ENCODE measurements at places on chromosomes 3 and 15.

GRCh38 chr15:98070137-98070536, 109.6 kb downstream of the ARRDC4 start:
- DNase-seq, result no peak

GRCh38 chr3:19543212-19543841, 390.7 kb downstream of the EFHB start:
- peak; percentile 60 for DNase-seq

GRCh38 chr3:71989165-71989564, 204.2 kb upstream of the PROK2 start:
- no peak for DNase-seq

DNA sequence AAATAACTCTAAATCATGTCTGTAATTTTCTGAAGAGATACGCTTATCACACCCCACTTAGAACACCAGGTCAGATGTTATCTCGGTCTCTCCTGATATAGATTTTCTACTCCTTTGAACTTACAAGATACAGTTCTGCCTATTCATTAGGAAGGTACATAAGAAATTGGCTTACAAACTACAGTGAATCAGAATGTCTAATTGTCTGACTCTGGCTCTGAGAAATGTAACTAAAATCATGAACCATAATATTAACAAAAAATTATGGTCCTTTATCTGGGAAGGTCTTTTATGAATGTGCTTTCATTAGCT, 235.2 kb downstream of the SUCLG2 start:
- no peak for DNase-seq

- no peak for DNase-seq
Measured at GRCh38 chr3:158121295-158121694, 11.4 kb downstream of the RSRC1 start.

DNA sequence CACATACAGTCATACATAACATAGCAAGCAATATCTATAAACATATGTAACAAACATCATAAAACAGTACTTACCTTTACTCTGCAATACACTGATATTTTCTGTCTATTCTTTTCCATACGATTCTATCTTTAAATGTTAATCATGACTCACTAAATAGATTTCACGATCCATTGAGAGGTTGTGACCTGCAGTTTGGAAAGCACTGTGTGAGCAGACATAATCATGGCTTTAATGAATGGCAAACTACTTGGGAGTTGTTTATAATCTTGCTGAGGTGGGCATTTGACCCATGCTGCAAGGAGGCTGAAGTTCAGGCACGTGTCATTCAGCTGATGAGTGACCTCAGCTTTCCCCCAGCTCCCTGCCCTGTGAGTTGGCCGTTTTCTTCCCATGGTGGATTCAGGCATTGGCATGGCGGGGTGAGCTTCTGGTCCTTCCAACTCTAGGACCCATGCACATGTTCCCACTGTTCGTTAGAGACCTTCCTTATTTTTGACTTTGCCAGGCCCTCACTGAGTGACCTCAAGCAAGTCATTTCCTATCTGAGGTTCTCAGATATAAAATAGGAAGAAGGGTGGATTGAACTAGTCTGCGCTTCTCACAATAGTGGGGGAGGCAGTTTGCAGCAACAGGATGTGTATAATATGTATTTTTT, 41.7 kb downstream of the PAQR5 start:
- peak; percentile 2 for DNase-seq

DNA sequence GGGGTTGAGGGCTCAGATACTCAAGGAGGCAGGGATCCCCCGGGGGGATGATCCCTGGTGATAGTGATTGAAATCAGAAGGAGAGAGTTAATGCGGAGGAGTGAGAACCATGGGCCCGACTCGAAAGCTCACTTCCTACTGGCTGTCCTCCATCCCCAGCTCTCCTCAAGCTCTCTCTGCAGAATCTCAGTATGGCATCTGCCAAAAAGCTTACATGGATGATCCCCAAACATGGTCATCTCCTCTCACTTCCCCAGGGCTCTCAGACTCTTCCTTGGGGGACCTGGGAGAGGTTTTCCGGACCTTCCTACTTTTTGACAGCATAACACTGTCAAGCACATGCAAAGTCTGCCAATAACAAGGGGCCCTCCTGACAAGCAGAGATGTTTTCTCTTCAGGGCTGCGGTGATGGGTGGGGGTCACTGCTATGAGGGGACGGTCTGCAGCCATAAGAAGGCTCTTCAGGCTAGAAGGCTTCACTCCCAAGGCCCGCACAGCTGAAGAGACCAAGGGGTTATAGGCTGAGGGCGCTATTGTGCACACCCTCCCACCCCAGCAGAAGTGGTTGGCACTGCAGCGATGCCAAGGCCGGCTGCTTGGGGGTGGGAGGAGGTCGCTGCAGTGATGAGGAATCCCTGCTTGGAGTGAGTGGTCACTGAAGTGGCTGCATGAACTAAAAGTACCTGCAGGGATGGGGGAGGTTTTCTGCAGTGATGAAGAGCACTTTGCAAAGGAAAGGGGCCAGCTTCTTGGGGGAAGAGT, 828 bp upstream of the VWA5B2 start:
- no peak for DNase-seq

DNA sequence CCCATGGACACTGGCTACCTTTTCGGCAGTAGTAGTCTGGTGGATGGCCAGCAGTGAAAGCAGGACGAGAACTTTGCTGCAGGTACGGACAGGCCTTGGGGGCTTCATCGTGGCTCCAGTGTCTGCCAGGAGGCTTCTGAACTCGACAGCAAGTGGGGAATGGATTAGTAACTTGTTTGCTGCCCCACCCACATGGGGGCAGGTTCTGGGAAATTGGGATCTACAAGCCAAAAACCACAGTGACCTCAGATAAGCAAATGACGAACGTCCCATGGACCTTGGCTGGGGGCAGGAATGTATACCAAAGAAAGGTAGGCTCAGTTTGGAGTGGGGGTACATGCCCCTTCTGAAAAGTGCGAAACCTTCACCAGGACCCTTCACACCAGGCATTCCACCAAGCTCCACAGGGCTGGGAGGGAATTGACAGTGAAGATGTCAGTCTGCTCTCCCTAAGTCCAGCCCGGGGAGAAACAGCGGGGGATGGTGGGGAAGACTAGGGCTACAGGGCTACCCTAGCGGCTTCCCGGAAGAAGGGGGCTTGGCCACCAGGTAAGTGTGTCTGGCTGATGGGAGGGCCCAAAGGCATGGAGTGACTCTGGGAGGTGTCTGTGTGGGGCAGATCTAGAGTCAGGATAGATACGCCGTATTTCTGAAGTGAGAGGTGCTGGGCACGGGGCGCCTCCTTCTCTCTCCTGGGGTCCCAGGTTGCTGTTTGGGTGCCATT, at the start of gene ITIH4:
ITIH4 (minus strand) TSS at position 138 of the 724 bp plus-strand sequence; CDS start at position 108, 30 bp downstream.
- DNase-seq, result peak; percentile 67

GRCh38 chr3:66949898-66950297, 48.2 kb upstream of the KBTBD8 start:
- DNase-seq, result no peak

DNA sequence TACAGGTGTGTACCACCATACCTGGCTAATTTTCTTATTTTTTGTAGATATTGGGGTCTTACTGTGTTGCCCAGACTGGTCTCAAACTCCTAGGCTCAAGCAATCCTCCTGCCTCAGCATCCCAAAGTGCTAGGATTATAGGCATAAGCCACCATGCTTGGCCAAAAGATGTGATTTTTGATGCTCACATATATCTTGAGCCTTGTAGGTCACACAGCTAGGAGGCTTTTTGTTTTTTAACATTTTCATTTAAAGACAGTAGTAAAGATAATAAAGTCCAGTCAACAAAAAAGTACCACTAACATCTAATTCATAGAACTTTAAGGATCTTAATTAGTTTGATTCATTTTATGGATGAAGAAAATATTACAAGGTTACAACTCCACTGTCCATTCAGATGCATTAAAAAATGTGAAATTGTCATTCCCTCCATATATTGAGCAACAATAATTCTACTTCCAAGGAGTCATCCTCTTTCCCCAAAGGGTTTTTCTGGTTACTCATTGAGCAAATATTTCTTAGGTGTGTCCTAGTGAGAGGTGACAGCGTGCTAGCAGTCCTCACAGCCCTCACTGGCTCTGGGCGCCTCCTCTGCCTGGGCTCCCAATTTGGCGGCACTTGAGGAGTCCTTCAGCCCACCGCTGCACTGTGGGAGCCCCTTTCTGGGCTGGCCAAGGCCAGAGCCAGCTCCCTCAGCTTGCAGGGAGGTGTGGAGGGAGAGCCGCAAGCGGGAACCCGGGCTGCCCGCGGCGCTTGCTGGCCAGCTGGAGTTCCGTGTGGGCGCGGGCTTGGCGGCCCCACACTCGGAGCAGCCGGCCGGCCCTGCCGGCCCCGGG, 8.3 kb upstream of the TASOR start:
- DNase-seq, result no peak

GRCh38 chr15:69093127-69093526, 67.3 kb upstream of the GLCE start:
- peak; percentile 47 for DNase-seq

GRCh38 chr3:47347217-47347801, 33.5 kb upstream of the PTPN23 start:
- DNase-seq, result peak; percentile 96

- no peak for DNase-seq
Measured at GRCh38 chr15:72958634-72959033, 93.6 kb upstream of the NEO1 start.

GRCh38 chr15:28890711-28891495, 5.1 kb downstream of the APBA2 start:
- DNase-seq, result no peak

DNA sequence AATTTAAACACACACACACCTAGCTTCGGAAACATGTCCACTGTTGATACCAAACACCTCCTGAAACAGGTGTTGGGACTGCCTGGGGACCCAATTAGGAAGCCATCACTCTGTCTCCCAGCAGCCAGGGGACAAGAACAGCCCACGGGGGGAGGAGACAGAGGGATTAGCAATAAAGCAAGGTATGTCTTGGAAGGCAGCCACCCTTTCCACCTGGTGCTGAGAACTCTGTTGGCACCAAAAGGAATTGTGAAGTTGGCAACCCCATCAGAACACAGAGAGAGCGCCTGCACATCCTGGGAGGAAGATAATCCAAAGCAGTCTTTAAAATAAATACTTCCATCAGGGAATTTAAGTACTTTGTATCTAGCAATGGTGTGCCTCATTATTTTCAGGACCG, 111.0 kb downstream of the ADAMTS17 start:
- DNase-seq, result no peak

DNA sequence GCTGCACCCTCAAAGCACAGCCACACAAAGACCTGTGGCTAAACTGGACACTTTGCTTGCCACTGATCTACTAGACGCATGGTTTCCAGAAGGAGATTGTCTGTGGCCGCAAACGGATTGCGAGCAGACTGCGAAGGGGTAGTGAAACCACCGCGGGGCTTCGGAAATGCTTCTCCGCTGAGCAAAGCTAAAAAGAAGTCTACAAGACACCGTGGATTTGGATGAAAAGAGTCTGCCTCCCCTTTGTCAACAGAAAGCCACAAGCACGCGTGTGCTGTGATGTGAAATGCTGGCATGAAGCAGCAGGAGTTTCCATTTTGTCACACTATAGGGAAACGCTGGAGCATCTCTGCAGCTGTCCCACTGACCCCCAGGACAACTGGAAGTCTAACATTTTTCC, 63.0 kb downstream of the TMEM44 start:
- DNase-seq, result no peak

DNA sequence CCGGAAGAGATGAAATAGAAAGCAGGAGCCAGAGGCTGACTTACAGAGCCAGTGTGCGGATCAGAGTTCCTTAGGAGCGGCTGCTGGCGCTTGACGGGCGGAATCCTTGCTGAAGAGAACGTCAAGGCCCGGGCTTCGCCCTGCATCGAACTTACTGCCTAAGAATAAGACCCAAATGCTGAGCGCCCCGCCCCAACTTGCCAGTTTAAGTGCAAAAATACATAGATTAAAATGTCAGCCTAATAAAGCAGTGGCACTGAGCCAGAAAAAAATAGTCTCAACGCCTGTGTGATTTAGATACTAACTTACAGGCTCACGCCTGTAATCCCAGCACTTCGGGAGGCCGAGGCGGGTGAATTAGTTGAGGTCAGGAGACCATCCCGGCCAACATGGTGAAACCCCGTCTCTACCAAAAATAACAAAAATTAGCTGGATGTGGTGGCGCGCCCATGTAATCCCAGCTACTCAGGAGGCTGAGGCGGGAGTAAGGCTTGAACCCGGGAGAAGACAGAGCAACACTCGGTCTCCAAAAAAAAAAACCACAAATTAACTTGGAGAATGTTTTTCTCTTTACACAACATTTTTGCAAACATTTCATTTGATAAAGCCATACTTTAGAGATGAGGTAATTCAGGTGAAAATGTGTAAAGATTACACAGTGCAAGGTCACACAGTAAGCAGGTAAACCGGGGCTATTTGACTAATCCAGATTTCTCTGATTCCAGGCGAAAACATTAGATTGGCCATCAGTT, 1.2 kb upstream of the UBP1 start:
- DNase-seq, result no peak

GRCh38 chr15:35181538-35181937, 96.4 kb upstream of the NANOGP8 start:
- peak; percentile 36 for DNase-seq

DNA sequence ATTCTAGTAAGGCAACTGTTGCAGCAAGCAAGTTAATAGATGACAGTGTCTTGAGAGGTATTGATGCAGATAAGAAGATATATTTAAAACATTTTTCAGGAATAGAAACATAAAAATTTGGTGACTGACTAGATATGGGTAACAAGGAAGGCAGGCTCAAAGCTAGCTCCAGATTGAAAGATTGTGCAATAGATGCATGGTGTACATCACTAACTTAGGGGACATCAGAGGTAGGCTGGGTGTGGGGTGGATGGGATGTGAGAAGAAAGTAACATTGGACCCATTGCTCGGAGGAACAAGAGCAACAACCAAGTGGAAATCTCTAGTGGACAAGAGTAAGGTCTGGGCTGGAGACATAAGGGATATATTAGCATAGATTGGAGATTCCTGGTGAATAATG, 306.9 kb downstream of the MCTP2 start:
- no peak for DNase-seq

DNA sequence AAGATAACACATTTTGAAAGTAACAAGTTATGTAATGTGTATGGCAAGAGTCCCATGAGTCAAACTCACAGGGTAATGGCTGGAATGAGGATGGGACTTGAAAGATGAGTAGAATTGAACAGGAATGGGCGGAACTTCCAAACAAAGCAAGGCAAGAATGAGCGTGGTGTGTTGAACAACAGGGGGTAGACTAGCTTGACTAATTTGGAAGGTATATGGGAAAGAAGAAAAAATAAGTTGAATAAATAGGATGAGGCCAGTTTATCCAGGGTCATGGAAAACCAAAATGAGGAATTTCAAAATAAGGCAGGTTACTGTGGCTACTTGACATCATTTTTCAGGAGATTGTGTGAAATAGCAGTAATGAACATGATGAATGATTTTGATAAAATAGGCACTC, 2.5 kb upstream of the DPH6 start:
- DNase-seq, result no peak

GRCh38 chr3:53069422-53070068, 23.7 kb upstream of the SFMBT1 start:
- DNase-seq, result no peak

DNA sequence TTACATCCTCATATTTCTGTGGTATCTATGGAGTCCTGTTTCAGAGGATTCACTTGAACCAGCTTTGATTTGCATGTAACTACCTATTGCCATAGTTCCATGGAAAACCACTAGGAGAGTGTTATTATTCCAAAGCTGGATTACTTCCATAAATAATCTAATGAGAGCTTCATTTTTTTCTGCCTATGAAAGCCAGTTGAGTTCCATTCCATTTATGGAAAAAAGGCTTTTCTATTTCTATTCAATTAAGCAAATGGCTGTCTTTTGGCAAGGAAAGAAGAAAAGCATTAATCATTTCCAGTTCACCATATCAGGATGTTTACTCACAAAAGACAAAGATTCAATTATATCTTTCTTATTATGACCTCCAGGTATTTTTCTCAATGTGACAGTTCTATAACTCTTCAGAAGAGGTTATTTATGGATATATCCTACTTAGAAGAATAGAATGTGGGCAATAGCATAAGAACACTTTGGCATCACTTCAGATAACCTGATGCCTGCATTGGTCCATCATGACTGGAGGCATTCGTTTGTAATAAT, 259.9 kb upstream of the ZPLD1 start:
- DNase-seq, result no peak

Data from OCI-M1 (cell line).